ENCODE measurements at places on chromosomes 11 and 22. TPM values are rescaled to one million over a fixed set of nuclear protein-coding genes. Genes with fewer than 3 reads are reported as not detected.

The POU2AF3 gene
- total RNA-seq, result 0.82 TPM

The MUC6 gene
- total RNA-seq, result not detected

The ALDH3B1 gene
- 0.98 TPM for total RNA-seq

The ARCN1 gene
- 94.7 TPM for total RNA-seq

The ART1 gene
- total RNA-seq, result not detected

The PRMT3 gene
- 24.9 TPM for total RNA-seq

The MIAT gene
- 7.3 TPM for total RNA-seq

The EFEMP2 gene
- total RNA-seq, result 6.3 TPM

The ARFGAP2 gene
- 145 TPM for total RNA-seq

DNA sequence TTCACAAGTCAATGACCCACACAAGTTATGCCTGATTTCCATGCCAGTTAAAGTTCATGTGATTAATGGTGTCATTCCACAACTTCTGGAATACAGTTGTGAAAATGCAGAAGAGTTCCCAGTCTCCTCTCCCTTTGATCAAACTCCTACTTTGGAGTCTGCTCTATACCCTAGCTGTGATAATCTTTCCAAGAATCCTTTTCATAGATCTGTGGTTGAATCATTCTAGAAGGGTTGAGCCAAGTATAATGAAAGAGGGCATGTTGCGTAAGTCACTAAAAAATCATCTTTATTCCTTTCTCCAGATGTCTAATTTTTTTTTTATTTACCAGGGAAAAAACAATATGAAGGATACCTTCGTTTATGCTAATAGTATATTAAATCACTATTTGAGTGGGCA lies 89.7 kb upstream of the CARD18 start:
- no peaks in the 10 kb centered on the region for H3K27me3 ChIP-seq
- H3K4me3 ChIP-seq, result no peak overlapping the region
- no peak for DNase-seq
- no peaks in the 10 kb centered on the region for H3K36me3 ChIP-seq
- H3K27ac ChIP-seq, result no peak overlapping the region
- no peaks in the 10 kb centered on the region for H3K4me1 ChIP-seq

- H3K4me3 ChIP-seq, result no peak overlapping the region
- H3K36me3 ChIP-seq, result peaks cover 75% of the 10 kb centered on the region
- H3K4me1 ChIP-seq, result no peaks in the 10 kb centered on the region
- DNase-seq, result no peak
- H3K27ac ChIP-seq, result no peak overlapping the region
Measured at GRCh38 chr11:46655631-46656030, 38.3 kb downstream of the ATG13 start.

DNA sequence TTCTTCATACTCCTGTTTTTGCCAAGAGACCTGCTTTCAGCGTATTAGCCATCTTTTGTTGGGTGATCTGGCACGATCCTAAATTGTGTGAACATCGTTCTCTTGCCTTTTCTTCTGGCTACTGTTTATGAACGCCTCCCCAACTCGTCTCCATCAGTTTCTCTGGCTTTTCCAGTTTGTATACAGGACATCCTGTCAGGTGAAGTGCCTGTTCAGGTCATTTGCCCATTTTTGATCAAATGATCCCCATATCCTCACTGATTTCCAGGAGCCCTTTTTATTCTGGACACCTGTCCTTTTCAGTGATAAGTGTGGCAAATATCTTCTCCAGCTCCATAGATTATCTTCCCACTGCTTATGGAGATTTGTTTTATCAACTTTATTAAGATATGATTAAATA lies 22.5 kb upstream of the SYT8 start:
- H3K27me3 ChIP-seq, result peaks cover 20% of the 10 kb centered on the region
- H3K4me1 ChIP-seq, result no peaks in the 10 kb centered on the region
- no peak overlapping the region for H3K4me3 ChIP-seq
- no peak for DNase-seq

- no peaks in the 10 kb centered on the region for H3K36me3 ChIP-seq
- H3K27me3 ChIP-seq, result peaks cover 15% of the 10 kb centered on the region
Measured at GRCh38 chr11:126140926-126141280, 70.5 kb downstream of the RPUSD4 start.

DNA sequence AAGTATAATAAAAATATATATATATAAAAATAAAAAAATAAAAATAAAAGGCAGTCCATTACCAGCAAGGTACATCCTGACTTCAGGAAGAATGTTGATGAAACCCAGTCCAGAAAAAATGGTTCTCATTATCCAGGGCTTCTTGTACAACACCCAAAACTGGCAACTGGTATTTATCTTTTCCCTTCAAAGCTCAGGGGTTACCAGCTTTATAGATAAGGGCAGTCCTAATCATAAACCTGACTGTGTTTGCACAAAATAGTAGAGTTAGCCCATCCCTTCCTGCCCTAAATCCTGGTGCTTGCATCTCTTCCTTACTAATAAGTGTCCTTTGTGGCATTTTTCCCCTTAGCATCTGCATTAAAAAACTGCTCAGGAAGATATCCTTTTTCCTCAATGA lies 97.5 kb downstream of the CSTPP1 start:
- no peaks in the 10 kb centered on the region for H3K27me3 ChIP-seq
- H3K36me3 ChIP-seq, result peaks cover 3% of the 10 kb centered on the region
- H3K4me1 ChIP-seq, result no peaks in the 10 kb centered on the region
- DNase-seq, result no peak

- no peak for DNase-seq
- H3K27ac ChIP-seq, result no peak overlapping the region
- no peak overlapping the region for H3K4me3 ChIP-seq
Measured at GRCh38 chr11:9330387-9331384, 16.3 kb upstream of the TMEM41B start.

DNA sequence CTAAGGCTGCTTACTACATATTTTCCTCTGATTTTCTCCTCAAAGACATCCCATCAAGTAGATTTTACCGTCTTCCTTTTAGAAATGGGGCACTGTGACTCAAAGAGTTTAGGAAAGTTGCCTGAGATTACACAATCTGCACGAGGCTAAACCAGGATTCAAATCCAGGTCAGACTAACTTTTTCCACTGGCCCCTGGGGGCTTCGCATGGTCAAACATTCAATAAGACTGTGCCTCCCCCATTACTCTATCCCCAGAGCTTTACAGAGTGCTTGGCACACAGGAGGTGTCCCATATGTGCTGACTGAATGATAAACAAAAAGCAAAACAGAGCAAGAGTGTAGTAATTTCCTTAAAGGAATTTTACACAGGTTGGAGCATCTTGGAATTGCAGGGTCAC lies 118.1 kb upstream of the TEAD1 start:
- peaks cover 2% of the 10 kb centered on the region for H3K27me3 ChIP-seq
- no peak overlapping the region for H3K4me3 ChIP-seq
- no peak for DNase-seq
- no peaks in the 10 kb centered on the region for H3K4me1 ChIP-seq
- no peak overlapping the region for H3K27ac ChIP-seq

DNA sequence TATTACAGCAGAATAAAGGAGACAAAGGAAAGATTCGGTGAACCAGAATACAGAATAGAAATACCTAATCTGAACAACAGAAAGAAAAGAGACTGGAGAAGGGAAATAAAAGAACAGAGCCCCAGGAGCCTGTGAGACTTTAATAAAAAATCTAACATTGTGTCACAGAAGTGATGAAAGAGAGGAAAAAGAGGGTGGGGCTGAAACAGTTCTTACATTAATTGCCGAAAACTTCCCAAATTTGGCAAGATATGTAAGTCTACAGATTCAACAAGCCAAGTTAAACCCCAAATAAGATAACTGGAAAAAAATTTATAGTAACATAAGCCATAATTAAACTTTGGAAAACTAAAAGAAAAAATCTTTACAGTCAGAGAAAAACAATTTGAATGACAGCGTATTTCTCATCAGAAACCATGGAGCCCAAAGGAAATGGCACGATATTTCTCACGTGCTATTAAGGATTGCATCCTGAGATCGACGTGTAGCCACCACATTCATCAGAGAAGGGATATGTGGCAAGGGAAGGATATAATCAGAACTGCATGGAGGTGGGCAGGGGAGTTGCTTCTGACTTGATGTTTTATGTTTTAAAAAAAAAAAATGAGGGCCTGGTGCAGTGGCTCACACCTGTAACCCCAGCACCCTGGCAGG lies 73.9 kb downstream of the SGSM3 start:
- no peak for DNase-seq
- no peaks in the 10 kb centered on the region for H3K27me3 ChIP-seq
- no peak overlapping the region for H3K4me3 ChIP-seq
- peaks cover 78% of the 10 kb centered on the region for H3K4me1 ChIP-seq
- H3K27ac ChIP-seq, result peak overlapping the region; percentile 38
- H3K36me3 ChIP-seq, result peaks cover 61% of the 10 kb centered on the region

GRCh38 chr11:75969626-75970308 lies 154.8 kb downstream of the UVRAG start:
- H3K36me3 ChIP-seq, result peaks cover 57% of the 10 kb centered on the region
- H3K27ac ChIP-seq, result peak overlapping the region; percentile 13
- DNase-seq, result no peak
- H3K4me1 ChIP-seq, result peaks cover 47% of the 10 kb centered on the region
- H3K27me3 ChIP-seq, result no peaks in the 10 kb centered on the region

DNA sequence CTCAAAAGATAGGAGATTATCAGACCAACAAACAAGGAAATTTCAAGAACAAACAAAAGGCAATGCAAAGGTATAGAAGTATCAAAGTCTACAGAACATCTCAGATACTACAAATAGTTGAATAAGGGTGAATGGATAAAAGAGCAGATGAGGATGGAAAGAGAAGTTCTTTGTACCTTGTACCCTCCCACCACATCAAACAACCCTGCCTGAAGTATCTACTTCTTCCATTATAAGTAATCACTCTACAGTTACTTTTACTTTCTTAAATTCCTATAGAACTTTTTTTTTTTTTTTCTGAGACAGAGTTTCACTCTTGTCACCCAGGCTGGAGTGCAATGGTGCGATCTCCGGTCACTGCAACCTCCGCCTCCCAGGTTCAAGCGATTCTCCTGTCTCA lies 35.1 kb downstream of the MTMR2 start:
- no peak overlapping the region for H3K27ac ChIP-seq
- H3K4me1 ChIP-seq, result no peaks in the 10 kb centered on the region
- H3K36me3 ChIP-seq, result peaks cover 28% of the 10 kb centered on the region
- DNase-seq, result no peak

DNA sequence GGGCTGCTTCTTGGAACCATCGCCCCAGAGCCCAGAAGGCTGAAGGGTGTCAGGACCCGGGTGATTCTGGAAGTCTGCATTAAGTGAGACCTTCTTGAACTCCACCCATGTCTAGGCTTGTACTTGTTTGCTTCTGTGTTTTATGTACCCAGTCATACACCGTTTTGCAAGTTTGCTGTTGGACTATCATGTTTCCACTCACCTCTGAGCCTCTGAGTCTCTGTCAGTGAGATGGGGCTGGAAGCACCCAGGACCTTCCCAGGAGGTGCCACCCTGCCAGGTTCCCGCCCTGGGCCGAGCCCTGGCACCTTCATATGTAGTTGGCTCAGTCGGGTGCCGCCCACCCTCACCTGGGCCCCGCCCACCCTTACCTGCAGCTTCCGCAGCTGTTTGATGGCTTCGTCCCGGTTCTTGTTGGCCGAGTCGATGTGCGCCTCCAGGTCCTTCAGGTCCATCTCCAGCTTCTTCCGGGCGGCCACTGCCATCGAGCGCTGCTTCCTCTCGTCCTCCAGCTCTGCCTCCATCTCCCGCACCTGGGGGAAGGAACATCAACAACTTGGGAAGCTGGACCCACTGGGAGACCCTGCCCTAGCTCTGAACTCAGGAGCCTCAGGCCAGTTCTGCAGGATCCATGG lies 35.1 kb downstream of the APOL1 start:
- DNase-seq, result no peak
- H3K27ac ChIP-seq, result no peak overlapping the region
- H3K27me3 ChIP-seq, result no peaks in the 10 kb centered on the region
- H3K4me1 ChIP-seq, result no peaks in the 10 kb centered on the region

GRCh38 chr11:107549954-107550285 lies 15.6 kb downstream of the ALKBH8 start:
- H3K4me1 ChIP-seq, result no peaks in the 10 kb centered on the region
- H3K4me3 ChIP-seq, result no peak overlapping the region
- H3K27ac ChIP-seq, result no peak overlapping the region
- peaks cover 69% of the 10 kb centered on the region for H3K36me3 ChIP-seq
- H3K27me3 ChIP-seq, result no peaks in the 10 kb centered on the region

DNA sequence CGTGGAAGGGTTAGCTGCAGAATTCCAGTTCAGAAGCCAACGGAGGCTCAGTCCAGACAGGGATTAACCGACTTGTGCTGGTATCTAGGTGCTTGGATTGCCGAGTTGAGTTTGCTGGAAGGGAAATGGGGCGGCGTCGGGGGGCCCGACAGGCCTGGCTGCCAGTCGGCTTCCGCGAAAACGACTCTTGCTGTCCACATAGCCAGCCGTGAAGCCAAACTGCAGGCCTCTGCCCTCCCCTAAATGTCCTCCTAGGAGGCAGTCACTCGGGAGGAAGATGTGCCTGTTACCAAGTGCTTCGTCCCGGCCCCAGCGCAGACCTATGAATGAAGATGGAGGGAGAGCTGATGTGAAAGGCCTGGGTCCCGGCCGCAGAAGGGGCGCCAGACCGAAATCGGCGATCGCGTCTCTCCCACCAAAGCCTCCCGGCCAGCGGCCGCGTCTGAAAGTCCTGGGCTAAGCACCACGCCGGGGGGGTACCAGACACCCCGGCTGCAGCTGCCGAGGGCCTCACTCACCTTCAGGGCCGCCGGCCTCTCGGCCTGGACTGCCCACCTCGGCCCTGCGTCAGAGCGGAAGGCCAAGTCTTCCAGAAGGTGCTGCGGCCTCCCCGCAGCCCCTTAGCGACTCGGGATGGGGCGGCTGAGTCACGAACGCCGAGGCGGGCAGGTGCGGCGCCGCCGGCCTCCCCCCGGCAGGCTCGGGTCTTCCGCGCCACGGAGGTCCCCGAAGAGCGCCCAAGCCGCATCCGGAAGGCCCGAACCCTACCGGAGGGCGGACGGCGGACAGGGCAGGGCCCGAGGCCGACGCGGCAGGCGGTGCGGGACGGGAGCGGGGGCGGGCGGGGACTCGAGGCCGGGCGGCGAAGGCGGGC lies 7.5 kb downstream of the DPAGT1 start:
- H3K4me3 ChIP-seq, result peak overlapping the region; percentile 92
- DNase-seq, result no peak
- H3K4me1 ChIP-seq, result peaks cover 50% of the 10 kb centered on the region
- H3K27ac ChIP-seq, result peak overlapping the region; percentile 89
- H3K36me3 ChIP-seq, result peaks cover 55% of the 10 kb centered on the region
- H3K27me3 ChIP-seq, result no peaks in the 10 kb centered on the region

GRCh38 chr11:88327061-88327460 lies 10.5 kb downstream of the CTSC start:
- peaks cover 68% of the 10 kb centered on the region for H3K36me3 ChIP-seq
- no peak for DNase-seq
- H3K4me1 ChIP-seq, result peaks cover 46% of the 10 kb centered on the region
- no peak overlapping the region for H3K27ac ChIP-seq

GRCh38 chr22:47248925-47249324 lies 486.5 kb downstream of the TBC1D22A start:
- DNase-seq, result no peak
- peaks cover 24% of the 10 kb centered on the region for H3K27me3 ChIP-seq
- H3K4me3 ChIP-seq, result no peak overlapping the region
- H3K36me3 ChIP-seq, result no peaks in the 10 kb centered on the region
- no peak overlapping the region for H3K27ac ChIP-seq

GRCh38 chr22:40237788-40238424 lies 60.2 kb downstream of the TNRC6B start:
- H3K4me1 ChIP-seq, result peaks cover 78% of the 10 kb centered on the region
- no peak overlapping the region for H3K4me3 ChIP-seq
- no peaks in the 10 kb centered on the region for H3K27me3 ChIP-seq
- DNase-seq, result no peak
- peaks cover 34% of the 10 kb centered on the region for H3K36me3 ChIP-seq
